Stomach (tissue), 19 donors: ENCODE measurements at places on chromosomes 13 and 19. TPM values are rescaled to one million over a fixed set of nuclear protein-coding genes. Genes with fewer than 3 reads are reported as not detected.

SULT2A1 gene
- total RNA-seq = not detected

PEAK3 gene
- total RNA-seq = not detected

BCKDHA gene
- total RNA-seq = 23.0 TPM

KLK11 gene
- 1.8 TPM for total RNA-seq

KLK2 gene
- not detected for total RNA-seq

PRR20B gene
- not detected for total RNA-seq

LRRC4B gene
- 4.4 TPM for total RNA-seq

RAB8A gene
- total RNA-seq = 11.2 TPM

HSPB6 gene
- total RNA-seq = 209 TPM

CYP2F1 gene
- total RNA-seq = not detected

YJU2 gene
- 13.0 TPM for total RNA-seq

ZNF763 gene
- total RNA-seq = not detected

TMEM221 gene
- total RNA-seq = not detected

DNMT1 gene
- 57.4 TPM for total RNA-seq

CYP2A6 gene
- not detected for total RNA-seq

SIGLEC5 gene
- total RNA-seq = 0.58 TPM
